ENCODE measurements at places on chromosomes 13 and 19. TPM values are rescaled to one million over a fixed set of nuclear protein-coding genes. Genes with fewer than 3 reads are reported as not detected.

DNA sequence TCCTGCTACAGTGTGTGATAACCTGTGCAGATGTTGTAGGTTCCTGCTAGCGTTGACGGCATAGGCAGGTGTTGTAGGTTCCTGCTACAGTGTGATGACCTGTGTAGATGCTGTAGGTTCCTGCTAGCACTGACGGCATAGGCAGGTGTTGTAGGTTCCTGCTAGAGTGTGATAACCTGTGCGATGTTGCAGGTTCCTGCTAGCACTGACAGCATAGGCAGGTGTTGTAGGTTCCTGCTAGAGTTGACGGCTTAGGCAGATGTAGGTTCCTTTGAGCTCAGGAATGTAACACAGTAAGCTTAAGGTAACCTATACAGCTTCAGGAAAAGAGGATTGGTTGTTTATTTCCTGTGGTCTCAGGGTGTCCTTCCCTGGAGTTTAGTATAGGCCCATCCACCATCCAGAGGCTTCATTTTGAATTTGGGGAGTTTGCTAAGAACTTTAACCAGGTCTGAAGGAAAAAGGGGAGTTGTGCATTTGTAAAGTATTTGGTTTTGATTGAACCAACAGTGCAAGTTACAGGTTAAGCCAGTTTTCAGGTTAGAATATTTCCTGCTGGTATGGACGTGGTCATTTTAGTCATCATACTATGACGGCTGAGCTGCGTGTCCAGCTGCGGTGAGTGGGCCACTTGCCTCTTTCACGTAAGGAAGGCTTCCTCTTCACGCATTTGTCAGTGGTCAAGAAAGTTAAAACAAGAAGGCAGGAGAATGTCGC is 53.8 kb downstream of the ATP11A start:
- H3K36me3 ChIP-seq, result no peaks in the 10 kb centered on the region
- DNase-seq, result no peak
- H3K27me3 ChIP-seq, result no peaks in the 10 kb centered on the region
- peaks cover 31% of the 10 kb centered on the region for H3K4me1 ChIP-seq

Gene ICAM4
- 0.31 TPM for total RNA-seq

Gene PAK4
- 16.7 TPM for total RNA-seq

DNA sequence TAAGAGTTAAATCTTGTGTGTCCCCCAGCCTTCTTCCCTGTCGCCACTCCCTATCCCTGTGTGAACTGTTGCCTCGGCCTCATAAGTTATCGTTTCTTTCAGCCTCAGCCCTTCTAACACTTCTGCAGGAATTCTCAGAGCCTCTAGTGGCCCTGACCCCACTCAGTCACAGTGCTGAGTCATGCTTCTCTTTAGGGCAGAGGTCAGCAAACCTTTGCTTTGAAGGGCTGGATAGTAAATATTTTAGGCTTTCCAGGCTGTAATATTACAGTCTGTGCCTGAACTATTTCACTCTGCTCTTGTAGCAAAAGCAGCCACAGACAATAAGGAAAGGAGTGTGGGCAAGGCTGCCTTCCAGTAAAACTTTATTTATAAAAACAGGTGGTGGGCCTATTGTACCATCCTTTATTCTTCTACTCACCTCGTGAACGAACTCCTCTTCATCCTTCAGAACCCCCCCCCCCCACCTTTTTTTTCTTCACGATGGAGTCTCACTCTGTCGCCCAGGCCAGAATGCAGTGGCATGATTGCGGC is 22.1 kb downstream of the MYO9B start:
- H3K4me1 ChIP-seq, result peaks cover 37% of the 10 kb centered on the region
- no peaks in the 10 kb centered on the region for H3K27me3 ChIP-seq
- peaks cover 5% of the 10 kb centered on the region for H3K36me3 ChIP-seq
- peak overlapping the region; percentile 77 for H3K27ac ChIP-seq

DNA sequence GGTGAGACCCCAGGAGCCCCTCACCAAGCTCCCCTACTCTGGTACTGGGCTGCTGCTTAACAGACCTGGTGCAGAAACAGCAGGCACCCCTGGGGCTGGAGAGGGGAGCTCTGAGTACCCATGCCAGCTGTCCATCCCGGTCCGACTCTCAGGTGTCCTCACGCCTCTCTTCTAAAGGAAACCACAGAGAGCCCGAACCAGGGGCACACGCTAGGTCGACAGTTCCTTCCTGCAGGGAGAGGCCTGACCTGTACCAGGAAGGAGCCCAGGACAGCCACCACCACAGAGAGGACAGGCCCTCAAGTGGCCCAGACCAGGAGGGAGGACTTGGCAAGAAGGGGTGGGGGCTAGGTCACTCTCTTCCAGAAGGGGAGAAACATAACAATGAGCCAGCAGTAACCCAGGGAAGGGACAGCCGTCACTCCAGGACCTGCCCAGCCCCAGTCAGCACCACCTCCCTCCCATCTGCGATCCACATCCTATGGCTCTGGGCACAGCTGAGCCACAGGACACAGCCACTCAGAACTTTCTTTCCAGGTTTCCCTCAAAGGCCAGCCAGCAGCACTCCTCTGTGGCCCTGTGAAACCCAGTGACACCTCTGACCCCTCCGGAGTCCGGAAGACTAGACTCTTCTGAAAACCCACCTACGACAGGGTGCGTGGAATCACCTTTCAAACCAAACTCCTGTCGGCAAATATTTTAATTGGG is 13.0 kb upstream of the SLC35E1 start:
- no peaks in the 10 kb centered on the region for H3K36me3 ChIP-seq
- H3K27ac ChIP-seq, result peak overlapping the region; percentile 94
- H3K27me3 ChIP-seq, result no peaks in the 10 kb centered on the region
- DNase-seq, result no peak
- no peak overlapping the region for H3K4me3 ChIP-seq

GRCh38 chr13:89678466-89679121 is 1668.9 kb upstream of the MIR17HG start:
- H3K4me3 ChIP-seq, result no peak overlapping the region
- no peaks in the 10 kb centered on the region for H3K4me1 ChIP-seq
- no peak for DNase-seq

GRCh38 chr13:109809216-109809932 is 23.0 kb upstream of the IRS2 start:
- H3K27me3 ChIP-seq, result no peaks in the 10 kb centered on the region
- H3K4me1 ChIP-seq, result no peaks in the 10 kb centered on the region
- no peak overlapping the region for H3K27ac ChIP-seq
- H3K4me3 ChIP-seq, result no peak overlapping the region
- DNase-seq, result no peak

Gene CPB2
- not detected for total RNA-seq

DNA sequence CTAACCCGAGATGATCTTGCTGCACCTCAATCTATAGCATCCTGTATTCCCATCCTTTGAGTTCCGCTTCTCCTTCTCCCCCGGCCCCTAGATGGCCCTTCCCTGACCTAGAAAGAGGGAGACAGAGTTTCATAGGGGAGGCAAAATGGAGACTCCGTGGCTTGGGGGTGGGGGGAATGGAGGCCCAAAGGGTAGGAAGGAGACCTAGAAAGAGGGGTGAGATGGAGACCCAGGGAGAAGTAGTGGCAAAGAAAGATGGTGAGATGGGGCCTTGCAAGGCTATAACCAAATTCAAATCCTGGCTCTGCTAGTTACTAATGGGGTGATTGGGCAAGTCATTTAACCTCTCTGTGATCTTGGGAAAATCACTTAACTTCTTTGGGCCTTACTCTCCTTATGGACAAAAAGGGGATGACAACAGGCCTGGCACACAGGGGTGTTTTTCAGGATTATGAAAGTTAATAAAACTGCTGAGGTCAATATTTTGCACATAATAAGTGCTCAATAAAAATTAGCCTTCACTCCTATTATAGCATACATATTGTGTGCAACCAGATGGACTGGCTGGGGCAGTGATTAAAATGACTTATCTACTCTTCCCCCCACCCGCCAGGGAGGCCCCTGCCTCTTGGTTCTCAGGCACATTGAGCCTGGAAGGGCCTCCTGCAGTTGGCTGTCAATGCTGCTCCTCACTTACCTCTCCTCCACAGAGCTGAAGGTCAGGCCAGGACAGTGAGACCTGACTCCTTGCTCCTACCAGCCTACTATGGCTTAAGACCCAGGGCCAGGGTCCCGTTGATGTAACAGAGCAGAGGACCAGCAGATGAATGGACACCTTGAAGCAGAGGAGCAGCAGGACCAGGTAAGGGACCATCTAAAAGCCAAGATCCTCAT is 633 bp downstream of the SPHK2 start:
- no peak for DNase-seq
- no peaks in the 10 kb centered on the region for H3K27me3 ChIP-seq
- H3K27ac ChIP-seq, result peak overlapping the region; percentile 97
- peaks cover 18% of the 10 kb centered on the region for H3K36me3 ChIP-seq
- peaks cover 58% of the 10 kb centered on the region for H3K4me1 ChIP-seq

DNA sequence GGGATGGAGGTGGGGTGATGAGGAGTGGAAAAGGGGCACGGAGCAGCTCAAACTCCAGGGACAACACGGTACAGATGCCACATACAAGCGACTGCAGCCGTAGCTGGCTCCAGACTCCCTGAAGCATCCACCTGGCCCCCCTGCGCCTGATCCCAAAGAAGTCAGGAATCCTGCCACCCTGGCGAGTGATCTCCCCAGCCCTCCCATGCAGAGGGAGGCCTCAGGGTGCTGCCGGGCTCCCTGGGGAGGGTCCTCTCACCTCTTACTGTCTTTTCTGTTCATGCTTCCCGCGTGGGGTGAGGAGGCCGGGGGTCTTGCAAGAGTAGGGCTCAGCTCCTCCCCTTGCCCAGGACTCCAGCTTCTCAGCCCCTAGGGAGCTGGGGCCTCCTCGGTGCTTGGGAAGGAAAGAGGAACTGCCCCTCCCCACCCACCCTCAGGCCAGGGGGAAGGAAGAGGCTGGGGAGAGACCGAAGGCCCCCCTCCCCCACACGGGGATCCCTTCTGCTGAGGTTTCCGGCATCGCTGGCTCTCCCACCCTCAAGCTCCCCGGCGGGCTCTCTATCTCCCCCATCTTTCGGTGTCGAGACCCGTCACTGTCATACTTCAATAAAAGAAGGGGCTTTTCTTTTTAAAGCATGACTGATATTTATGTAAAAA is at the start of gene RASGRP4:
Gene RASGRP4, minus strand, starts transcription at position 410 of the 657 bp plus-strand sequence. Its CDS starts 128 bp downstream, at position 282.
- H3K36me3 ChIP-seq, result no peaks in the 10 kb centered on the region
- no peak for DNase-seq
- peaks cover 20% of the 10 kb centered on the region for H3K27me3 ChIP-seq
- H3K4me3 ChIP-seq, result no peak within 1 kb of the TSS
- H3K4me1 ChIP-seq, result no peaks in the 10 kb centered on the region
- no peak within 1 kb of the TSS for H3K27ac ChIP-seq

DNA sequence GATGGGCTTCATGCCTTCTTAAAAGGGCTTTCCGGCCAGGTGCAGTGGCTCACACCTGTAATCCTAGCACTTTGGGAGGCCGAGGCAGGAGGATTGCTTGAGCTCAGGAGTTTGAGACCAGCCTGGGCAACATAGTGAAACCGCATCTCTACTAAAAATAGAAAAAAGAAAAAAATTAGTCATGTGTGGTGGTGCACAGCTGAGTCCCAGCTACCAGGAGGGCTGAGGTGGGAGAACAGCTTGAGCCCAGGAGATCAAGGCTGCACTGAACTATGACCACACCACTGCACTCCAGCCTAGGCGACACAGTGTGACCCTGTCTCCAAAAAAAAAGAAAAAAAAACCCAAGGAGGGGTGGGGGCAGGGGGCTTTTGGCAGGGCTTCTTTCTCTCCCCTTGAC is 7.2 kb downstream of the CARS2 start:
- H3K4me1 ChIP-seq, result peaks cover 17% of the 10 kb centered on the region
- peaks cover 20% of the 10 kb centered on the region for H3K36me3 ChIP-seq
- H3K27me3 ChIP-seq, result no peaks in the 10 kb centered on the region

Gene HCN2
- 6.7 TPM for total RNA-seq

DNA sequence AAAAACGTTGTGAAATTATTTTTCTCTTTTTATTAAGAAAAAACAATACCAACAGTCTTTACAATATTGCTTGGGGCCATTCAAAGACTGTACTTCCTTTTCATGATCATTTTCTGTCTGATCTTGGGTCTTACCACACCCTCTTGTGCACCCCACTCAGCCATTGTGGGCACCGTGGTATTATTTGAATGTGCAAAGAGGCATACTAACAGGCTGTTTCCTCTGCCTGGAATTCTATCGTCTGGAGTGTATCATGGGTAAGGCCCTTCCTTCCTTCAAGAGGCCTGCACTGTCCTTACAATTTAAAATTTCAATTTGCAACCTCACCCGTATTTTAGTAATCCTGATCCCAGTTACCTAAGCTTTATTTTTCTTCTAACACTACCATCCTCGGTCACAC is 76.5 kb downstream of the FGF14 start:
- peaks cover 13% of the 10 kb centered on the region for H3K27me3 ChIP-seq
- H3K27ac ChIP-seq, result no peak overlapping the region
- DNase-seq, result no peak
- H3K4me1 ChIP-seq, result no peaks in the 10 kb centered on the region
- H3K36me3 ChIP-seq, result no peaks in the 10 kb centered on the region
- no peak overlapping the region for H3K4me3 ChIP-seq

DNA sequence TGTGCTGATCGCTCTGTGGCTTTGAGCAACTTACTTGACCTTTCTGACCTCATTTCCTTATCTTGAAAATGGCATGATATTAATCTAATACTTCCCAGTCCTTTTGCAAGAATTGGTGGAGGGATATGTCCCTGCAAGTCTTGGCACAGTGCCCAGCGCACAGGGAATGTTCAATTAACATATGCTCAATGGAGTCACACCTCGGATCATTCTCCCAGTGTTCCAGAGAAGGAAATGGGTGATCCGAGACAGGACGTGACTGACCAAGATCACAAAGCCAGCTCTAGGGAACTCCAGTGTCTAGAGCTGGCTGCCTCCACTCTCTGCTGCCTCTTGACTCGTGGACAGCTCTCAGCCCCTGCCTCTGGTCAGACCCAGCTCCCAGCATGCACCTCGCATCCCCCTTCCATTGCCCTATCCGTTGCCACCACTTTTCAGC is 3.6 kb downstream of the CDC42EP5 start:
- H3K27ac ChIP-seq, result peak overlapping the region; percentile 22
- no peaks in the 10 kb centered on the region for H3K27me3 ChIP-seq
- peaks cover 6% of the 10 kb centered on the region for H3K36me3 ChIP-seq
- peak; percentile 86 for DNase-seq
- H3K4me1 ChIP-seq, result peaks cover 33% of the 10 kb centered on the region
- no peak overlapping the region for H3K4me3 ChIP-seq

- H3K4me3 ChIP-seq, result peak overlapping the region; percentile 27
- no peaks in the 10 kb centered on the region for H3K27me3 ChIP-seq
- DNase-seq, result peak; percentile 85
- H3K27ac ChIP-seq, result peak overlapping the region; percentile 98
- peaks cover 46% of the 10 kb centered on the region for H3K4me1 ChIP-seq
These were observed 16.0 kb downstream of the PIP5K1C start for GRCh38 chr19:3684054-3684816.

GRCh38 chr19:17450264-17451075 is 2.0 kb upstream of the TMEM221 start:
- H3K36me3 ChIP-seq, result no peaks in the 10 kb centered on the region
- no peak overlapping the region for H3K4me3 ChIP-seq
- DNase-seq, result no peak
- no peak overlapping the region for H3K27ac ChIP-seq
- peaks cover 29% of the 10 kb centered on the region for H3K27me3 ChIP-seq
- H3K4me1 ChIP-seq, result peaks cover 7% of the 10 kb centered on the region

Gene BEST2
- total RNA-seq, result not detected

Gene CYP2B6
- total RNA-seq, result not detected

DNA sequence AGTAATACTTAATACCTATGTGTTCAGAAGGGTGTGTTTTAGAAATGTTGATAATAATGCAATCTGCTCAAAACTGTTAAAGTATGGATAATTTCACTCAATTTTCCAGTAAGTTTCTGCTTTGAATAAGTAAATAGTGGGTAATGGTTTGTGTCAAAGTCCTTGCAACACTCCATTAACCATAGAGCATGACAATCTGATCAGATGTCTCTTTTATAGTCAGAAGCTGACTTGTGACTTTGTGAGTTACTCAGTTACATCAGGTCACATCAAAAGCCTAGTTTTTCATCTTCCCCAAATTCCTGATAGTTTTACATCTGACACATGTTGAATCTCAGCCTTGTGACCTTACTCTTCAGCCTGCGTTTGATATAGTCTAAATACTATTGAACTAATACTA is 338.0 kb downstream of the EFNB2 start:
- peaks cover 1% of the 10 kb centered on the region for H3K36me3 ChIP-seq
- no peaks in the 10 kb centered on the region for H3K4me1 ChIP-seq
- H3K27ac ChIP-seq, result no peak overlapping the region
